ENCODE measurements at places on chromosomes 7 and 10.

- no peak for DNase-seq
These were observed 17.3 kb downstream of the TNPO3 start for GRCh38 chr7:129037585-129037984.

DNA sequence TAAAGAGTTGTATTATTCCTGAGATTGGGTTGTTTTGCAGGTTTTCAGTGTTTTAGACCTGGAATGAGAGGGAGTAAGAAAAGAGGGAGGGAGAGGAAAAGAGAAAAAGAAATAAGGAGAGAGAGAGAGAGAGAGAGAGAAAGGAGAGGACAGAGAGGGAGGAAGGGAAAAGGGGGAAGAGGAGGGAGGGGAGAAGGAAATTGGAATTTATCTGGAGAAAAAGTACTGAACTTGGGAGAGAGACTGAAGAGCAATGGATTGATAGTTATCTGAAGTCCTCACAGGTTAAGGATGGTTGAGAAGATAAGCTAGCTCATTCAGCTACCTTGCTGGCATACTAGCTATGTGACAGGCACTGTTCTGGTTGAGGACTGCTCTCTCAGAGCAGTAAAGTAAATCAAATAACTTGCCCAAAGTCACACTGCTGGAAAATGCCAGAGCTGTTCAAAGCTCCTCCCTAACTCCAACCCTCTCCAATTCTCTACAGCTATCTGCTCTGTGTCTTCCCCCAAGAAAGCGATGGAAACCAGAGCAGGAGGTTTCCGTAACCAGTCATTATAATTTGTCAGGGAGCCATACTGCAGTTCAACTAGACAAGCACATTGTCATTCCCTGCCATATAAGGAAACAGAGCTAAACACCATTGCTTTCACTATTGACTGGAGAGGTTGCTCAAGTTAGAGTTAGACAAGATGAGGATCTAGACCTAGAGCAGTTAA, 10.7 kb downstream of the CALD1 start:
- no peak for DNase-seq

GRCh38 chr10:20991526-20991925, 94.4 kb upstream of the NEBL start:
- no peak for DNase-seq

DNA sequence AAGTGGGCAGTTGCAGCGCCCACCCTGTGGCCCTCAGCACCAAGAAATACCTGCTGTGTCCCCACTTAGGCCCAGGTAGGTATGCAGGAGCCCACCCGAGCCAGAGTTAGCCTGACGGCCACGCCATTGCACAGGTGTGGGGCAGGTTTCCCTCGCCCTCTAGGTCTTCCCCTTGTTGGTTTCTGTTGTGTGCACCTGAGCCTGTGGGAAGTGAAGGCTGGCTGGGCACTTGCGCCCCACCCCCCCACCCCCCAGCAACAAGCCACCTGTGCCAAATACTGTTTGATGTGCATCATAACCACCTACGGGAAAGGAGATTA, at the start of gene CCDC201:
TSS of gene CCDC201 (minus strand) at position 48 of the 320 bp plus-strand sequence. CDS start 75 bp downstream, outside the sequence.
- DNase-seq = no peak

GRCh38 chr7:113921363-113921762, 2.6 kb upstream of the PPP1R3A start:
- DNase-seq = no peak

GRCh38 chr7:30735631-30736030, 16.3 kb upstream of the INMT start:
- DNase-seq = no peak

DNA sequence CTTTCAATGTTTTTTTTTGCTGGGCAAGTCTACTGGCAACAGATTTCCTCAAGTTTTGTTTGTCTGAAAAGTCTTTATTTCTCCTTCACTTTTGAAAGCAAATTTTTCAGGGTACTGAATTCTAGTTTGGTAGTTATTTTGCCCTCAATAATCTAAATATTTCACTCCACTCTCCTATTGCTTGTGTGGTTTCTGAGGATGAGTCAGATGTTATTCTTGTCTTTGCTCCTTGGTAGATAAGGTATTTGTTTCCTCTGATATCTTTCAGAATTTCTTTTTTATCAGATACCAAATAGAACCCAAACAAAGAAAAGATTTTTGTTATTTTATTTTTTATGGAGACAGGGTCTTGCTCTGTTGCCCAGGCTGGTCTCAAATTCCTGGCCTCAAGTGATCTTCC, 99.2 kb upstream of the MALRD1 start:
- no peak for DNase-seq

- DNase-seq = no peak
These were observed 980 bp downstream of the TMEM26 start for GRCh38 chr10:61452151-61452651.

DNA sequence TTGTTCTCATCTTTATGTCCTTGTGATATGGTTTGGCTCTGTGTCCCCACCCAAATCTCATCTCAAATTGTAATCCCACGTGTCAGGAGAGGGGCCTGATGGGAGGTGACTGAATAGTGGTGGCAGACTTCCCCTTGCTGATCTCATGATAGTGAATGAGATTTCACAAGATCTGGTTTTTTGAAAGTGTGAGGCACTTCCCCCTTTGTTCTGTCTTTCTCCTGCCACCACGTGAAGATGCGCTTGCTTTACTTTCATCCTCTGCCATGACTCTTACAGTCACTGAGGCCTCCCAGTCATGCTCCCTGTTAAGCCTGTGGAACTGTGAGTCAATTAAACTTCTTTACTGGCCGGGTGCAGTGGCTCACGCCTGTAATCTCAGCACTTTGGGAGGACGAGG, 161.0 kb downstream of the HERPUD2 start:
- DNase-seq = no peak

GRCh38 chr7:73891178-73891885, 30.4 kb downstream of the TMEM270 start:
- DNase-seq = no peak

- DNase-seq = no peak
These were observed 97.2 kb downstream of the GRK5 start for GRCh38 chr10:119304541-119304940.

DNA sequence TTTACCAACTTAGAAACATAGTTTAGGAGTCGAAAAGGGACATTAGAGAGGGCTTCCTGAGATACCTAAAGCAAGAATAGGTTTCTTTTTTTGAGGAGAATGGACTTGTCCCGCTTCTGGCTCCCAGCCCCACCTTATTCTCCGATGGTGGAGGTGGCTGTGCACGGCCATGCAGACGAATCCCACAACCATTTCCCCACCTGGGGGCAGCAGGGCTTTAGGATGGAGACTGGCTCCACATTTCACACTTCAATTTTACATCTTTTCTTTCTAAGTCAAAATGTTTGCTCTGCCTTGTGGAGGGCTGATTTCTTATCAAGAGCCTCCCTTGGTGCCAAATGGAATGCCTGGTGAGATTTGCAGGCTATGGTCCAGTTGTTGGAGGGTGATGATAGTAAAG, 118.5 kb downstream of the GLRX3 start:
- no peak for DNase-seq

DNA sequence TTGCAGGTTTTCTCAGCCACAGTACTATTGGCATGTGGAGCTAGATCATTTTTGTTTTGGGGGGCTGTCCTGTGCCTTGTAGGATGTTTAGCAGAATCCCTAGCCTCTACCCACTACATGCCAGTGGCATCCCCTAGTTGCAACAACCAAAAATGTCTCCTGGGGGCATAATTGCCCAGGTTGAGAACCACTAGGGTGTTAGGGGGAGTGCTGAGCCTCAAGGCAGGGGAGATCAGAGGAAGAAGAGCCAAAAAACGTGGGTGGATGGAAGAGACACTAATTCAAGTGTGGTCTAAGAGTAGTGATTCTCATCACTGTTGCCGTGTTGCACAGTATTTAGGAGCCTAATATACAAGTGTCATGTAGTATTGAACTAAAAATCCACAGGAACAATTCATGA, 31.7 kb upstream of the CCNY start:
- no peak for DNase-seq

DNA sequence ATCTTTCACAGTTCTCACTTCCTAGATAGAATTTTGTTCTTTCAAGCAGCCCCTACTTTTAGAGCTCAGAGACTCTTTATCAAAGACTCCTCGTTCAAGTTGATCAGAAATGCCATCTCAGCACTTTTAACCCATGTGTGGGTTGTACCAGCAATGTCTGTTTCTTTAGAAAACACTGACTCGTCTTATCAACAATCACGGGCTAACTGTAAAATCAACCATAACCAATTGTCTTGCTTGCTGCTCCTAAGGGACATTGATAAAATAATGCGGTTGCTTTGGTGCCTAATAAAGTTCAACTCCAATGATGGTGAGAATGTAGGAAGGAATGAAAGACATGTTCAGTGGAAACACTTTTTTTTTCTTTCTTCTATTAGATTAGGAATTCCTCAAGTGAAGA, 12.9 kb upstream of the CDK6 start:
- no peak for DNase-seq

- DNase-seq = no peak
These were observed 61.6 kb upstream of the UNC5B start for GRCh38 chr10:71150796-71151195.

- no peak for DNase-seq
These were observed 20.0 kb downstream of the FOXI2 start for GRCh38 chr10:127757033-127757432.

DNA sequence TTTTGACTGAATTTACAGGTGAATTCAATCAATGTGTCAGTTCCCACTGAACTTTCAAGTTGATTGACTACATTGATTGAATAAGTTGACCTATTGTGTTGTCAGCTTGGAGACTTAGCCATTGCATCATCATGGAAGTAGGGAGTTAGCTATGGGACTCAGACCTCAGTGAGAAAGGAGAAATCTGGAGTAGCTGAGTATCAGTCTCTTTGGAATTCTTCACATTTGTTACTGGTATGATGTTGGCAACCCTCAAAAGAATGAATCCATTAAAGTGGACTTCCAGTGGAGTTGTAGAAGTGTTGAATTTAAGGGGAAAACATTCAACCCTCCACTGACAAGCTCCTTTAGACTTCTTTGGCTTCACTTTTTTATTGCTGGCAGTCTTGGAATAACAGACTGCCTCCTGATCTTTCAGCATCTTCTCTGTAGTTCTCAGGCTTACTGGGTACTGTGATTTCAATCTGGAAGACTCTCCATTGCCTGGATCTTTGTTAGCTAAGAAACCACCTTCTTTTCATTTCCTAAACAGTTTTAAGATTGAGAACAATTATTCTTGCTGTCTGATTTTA, 160.3 kb upstream of the NRP1 start:
- no peak for DNase-seq

- DNase-seq = no peak
These were observed 245.9 kb downstream of the MTERF1 start for GRCh38 chr7:91634485-91635177.

- DNase-seq = no peak
These were observed 694.5 kb downstream of the NXPH1 start for GRCh38 chr7:9127901-9128300.

- DNase-seq = no peak
These were observed 3.4 kb downstream of the INHBA start for GRCh38 chr7:41699516-41699915.

DNA sequence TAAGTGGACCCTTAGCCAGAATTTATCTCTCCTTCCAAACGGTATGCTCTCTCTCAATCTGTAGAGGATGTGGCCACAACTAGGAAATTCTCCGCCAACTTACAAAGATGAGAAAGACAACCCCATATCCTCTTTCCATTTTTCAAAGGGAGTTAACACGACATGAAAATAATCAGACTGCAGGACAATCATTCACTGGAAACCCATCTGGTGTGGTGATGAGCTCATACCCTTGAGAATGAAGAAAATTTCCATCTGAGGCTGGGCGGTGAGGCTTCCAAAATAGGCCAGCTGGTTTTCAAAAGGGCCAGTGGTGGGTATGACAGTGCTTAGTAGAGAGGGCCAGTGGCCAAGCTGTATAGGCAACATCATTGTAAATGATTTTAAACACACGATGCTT, 369.6 kb downstream of the FRMD4A start:
- no peak for DNase-seq

DNA sequence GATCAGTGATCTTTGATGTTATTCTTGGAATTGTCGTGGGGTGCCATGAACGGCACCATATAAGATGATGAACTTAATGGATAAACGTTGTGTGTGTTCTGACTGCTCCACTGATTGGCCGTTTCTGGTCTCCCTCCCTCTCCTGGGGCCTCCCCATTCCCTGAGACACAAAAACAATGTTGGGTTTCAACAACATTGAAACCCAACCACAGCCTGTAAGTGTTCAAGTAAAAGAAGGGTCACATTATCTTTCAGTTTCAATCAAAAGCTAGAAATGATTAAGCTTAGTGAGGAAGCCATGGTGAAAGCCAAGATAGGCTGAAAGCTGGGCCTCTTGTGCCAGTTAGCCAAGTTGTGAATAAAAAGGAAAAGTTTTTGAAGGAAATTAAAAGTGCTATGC, 19.5 kb downstream of the EN2 start:
- no peak for DNase-seq

Data from neural crest cell (in vitro differentiated cells).